ENCODE measurements at places on chromosomes 1 and 21.

DNA sequence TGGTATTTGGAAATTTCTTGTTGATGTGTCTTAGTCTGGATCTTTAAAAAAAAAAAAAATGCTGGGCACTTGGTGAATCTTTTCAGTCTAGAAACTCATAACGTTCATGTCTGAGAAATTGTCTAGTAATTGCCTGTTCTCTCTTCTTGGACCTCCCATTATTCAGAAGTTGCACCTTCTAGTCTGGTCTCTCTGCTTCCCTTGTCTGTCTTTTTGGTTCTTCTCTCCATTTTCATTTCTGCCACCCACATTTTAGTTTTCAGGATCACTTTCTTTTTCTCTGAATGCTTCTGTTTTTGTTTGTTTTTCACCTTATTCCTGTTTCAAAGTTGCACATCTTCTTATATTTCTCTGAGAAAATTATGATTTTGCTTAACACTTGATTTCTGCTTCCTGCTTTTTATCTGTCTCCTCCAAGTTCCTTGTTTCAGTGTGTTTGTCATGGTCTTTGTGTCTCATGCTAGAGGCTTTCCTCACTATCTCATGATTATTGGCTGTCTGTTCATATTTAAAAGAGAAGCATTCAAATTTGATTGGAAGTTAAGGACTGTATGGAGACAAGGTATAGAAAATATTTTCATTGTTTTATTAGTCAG, 21.3 kb downstream of the BACE2 start:
- no peak for DNase-seq

DNA sequence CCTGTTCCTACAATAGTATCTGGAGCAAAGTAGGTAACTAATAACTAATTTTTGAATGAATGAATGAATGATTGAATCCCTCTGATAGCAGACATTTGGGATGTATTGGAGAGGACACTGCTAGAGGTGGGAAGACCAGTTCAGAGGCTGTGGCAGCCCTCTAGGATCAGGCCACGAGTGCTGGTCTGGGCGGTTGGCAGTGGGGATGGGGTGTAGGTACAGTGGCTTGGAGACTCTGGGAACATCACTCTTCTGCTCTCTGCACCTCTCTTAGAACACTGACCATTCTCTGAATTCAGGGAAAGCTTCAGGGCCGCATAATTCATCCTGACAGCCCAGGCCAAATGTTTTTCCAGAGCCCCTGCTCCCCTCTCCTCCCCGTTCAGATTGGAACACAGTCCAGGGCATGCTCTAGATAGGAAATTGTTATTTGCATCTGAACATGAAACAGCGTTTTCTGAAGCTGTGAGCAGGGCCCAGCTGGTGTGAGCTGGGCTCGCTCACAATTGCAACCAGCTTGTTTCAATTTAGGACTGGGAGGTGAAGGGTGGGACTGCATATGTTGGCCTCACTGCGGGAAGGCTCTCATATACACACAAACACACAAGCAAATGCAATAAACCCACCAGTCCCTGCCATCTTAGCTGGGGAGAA, 253.1 kb upstream of the USP24 start:
- DNase-seq = no peak

GRCh38 chr1:76298399-76298798, 223.9 kb downstream of the ST6GALNAC3 start:
- no peak for DNase-seq

DNA sequence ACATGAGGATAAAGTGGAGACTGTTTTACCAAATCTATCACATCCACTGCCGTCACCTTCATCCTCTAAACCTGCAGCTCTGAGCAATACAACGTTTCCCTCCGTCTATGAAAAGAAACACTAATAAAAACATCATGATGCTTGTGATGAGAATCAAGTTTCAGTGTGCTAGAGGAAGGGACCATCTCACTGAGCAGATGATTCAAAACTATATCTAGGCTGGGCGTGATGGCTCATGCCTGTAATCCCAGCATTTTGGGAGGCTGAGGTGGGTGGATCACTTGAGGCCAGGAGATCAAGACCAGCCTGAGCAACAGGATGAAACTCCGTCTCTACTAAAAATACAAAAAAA, 14.7 kb upstream of the MYOM3 start:
- no peak for DNase-seq

GRCh38 chr1:235090406-235091069, 38.1 kb downstream of the TOMM20 start:
- peak; percentile 15 for DNase-seq

GRCh38 chr1:152960452-152961044, 9.9 kb upstream of the SPRR4 start:
- no peak for DNase-seq

DNA sequence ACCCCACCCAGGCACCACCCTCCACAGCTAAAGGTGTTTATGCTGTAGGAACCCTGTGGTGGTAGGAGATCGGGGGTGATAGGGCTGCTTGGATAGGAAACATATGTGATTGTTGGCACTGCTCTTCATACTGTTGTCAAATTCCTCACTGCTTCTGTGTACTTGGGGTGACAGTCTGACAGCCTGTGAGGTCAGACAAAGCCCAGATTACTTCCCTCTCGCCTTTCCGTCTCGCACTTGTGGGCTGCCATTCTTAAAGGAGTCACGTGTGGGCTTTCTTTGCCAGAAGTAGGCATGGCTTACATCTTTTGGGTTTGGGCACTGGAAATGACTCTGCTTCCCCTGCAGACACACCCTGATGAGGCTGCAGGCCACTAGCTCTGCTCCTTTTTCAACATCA, 363.8 kb downstream of the DISC1 start:
- DNase-seq = no peak

DNA sequence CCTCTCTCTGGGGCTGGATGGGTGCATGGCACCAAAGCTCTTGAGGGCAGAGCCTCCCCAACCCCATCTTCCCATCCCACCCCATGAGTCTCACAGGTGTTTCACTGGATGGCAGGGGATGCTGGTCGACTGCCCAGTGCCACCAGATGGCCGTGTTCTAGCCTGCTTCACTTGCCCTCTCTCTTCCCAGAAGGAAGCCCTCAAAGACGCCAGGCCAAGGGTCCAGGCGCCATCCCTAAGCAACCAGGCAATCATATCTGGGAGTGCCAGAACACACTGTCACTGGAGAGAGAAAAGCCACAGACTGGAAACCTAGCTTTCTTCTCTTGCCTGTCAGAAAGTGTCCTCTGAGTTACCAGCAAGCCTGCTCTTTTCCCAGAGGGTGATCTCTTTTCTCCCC, 26.7 kb downstream of the PIGM start:
- no peak for DNase-seq

GRCh38 chr1:184287001-184287400, 99.8 kb upstream of the C1orf21 start:
- peak; percentile 24 for DNase-seq

DNA sequence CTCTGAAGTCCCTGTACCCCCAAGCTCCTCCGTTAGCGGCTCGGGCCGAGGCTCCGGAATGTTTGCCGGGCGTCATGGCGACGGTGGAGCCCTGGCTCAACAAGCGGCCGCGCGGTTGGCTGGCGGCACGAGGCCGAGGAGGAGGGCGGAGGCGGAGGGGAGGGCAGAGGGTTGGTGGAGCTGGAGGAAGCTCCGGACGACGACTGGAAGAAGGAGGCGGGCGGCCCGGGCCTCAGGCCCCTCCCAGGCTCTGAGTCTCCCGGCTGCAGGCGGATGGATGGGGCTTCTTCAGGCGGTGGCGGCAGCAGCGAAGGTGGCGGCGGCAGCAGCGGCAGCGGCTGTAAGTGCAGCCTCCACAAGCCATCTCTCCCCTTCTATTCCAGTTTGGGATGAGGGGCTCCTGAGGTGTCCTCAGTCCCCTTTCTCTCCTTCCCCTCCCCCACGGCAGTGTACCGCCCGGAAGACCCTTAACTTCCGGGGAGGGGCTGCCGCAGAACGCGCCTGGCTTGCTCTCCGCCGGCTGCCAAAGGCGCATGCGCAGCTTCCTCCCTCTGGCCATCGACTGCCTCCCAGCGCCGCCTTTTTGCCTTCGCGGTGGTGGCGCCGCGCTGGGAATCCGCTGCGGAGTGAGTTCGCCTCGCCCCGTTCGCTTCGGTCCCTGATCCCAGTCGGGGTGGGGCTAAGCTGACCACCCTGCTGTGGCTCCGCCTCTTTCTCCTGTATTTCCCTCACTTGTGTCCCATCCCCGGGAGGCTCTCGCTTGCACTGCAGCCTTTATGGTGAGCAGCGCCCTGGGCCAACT, at the start of the genes DNAI4 and MIER1:
Gene DNAI4 (minus strand): TSS at position 101 of the 802 bp plus-strand sequence. CDS start 25 bp downstream, at position 76.
Gene MIER1 (plus strand): TSS at position 235 of the 802 bp plus-strand sequence. CDS start 39 bp downstream, at position 274.
- peak; percentile 98 for DNase-seq

- no peak for DNase-seq
Measured at GRCh38 chr1:38941093-38941492, 537 bp downstream of the RHBDL2 start.

- DNase-seq = peak; percentile 61
Measured at GRCh38 chr1:233025157-233025556, 74.7 kb downstream of the NTPCR start.

DNA sequence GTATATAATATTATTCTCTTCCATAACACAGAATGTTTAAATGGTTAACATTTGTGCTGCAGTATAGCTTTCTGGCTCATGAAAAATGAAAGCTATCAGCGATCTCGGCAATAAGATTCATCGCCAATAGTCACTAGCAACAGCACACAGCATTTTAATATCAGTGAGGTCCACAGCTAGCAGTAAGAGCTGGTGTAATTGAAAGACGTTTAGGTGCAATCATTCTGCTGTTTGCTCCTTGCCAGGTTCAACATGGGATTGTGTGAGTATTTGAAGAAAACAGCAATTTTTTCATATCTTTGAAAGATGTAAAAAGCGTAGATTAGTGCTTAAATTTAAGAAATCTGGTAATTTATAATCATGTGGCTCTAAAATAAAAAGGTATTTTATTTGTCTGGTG, 20.1 kb downstream of the PRKACB start:
- DNase-seq = no peak

DNA sequence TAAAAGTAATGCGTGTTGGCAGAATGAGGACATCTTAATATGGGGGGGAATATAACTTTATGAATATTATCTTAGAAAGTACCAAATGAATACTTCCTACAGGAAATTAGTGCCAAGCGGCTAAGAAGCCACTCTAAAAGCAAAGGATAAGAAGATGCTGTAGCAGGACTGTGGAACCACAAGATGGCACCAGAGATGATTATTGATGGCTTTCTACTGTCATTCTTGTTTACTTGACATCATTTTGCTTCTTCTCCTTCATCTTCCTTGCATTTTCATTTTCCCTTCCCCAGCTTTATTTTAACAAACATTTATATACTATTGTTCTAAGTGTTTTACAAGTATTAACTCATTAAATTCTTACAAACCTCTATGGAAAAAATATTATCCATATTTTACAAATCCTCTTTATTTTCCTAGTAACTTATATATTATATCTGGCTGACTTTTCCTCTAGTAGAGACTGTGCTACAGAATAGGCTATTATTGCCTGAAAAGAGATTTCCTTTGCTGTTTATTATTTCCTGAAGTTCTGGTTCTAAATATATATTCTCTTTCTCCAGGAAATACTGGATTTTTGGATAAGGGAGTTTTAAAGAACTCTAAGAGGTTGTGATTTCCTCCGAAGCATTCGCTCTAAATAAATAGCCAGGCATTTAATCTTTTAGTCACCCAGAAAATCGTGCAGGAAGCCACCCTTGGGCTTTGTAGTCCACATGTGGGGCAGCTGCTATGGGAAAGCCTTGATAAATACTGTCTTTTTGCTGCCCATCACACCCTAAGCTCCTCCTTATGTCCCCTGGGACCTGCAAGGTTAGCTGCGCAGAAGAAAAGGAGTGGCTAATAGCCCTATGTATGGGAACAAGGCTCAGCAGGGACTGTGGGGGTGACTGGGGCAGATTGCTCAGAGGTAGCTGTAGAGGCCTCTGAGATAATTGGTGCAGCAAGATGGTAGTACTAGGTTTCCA, 69.8 kb downstream of the TPR start:
- peak; percentile 56 for DNase-seq

DNA sequence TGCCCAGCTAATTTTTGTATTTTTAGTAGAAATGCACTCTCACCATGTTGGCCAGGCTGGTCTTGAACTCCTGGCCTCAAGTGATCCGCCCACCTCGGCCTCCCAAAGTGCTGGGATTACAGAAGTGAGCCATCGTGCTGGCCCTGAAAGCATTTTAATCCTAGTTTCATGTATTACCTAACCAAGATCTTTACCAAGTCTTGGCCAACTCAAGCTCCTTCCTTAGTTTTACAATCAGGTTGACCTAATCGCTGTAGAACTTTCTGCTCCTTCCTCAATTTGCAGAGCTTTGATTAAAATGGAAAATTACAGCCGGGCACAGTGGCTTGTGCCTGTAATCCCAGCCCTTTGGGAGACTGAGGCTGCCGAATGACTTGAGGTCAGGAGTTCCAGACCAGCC, 3.2 kb upstream of the TMEM63A start:
- no peak for DNase-seq

GRCh38 chr1:198493329-198493728, 47.2 kb downstream of the ATP6V1G3 start:
- DNase-seq = no peak

- DNase-seq = peak; percentile 47
Measured at GRCh38 chr1:241637046-241637590, 3.1 kb downstream of the CHML start.

DNA sequence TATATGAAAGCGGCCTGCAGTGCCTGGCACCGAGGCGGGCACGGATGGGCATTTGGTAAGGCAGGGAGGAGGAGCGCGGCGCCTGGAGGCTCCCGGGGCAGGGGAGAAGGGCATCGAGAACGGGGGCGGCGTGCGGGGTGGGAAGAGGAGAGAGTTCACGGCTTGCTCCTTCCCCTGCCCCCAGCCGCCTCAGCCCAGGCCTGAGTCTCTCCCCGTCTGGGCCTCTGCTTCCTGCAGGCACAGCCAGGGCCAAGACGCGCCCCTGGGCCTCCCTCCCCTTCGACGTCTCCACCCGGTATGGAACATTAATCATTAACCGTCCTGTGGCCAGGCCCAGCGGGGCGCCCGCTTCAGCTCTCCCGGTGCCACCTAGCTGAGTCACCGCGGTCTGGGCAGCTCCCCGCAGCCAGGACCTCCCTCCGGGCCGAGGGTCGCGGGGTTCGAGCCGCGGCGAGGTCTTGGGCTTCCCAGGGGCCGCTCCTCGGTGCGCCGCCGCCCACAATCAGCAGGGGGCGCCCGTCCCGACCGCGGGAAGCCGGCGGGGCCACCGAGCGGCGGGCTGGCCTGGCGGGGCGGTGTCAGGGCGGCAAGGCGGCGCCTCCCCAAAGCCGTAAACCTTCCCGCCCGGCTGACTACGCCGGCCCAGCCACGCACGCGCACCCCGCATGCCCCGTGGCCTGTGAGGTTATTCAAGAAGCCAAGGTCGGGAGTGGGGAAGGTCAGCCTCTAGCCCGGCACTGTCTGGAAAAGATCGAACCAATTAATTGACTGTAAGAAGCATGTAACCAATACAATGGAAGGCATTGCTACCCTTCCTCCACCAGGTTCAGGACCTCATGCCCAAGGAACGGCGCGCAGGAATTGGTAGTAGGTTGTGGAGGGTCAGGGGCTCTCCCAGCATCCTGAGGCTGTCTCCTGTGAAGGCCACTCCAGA, 23.4 kb upstream of the RD3 start:
- DNase-seq = peak; percentile 65

DNA sequence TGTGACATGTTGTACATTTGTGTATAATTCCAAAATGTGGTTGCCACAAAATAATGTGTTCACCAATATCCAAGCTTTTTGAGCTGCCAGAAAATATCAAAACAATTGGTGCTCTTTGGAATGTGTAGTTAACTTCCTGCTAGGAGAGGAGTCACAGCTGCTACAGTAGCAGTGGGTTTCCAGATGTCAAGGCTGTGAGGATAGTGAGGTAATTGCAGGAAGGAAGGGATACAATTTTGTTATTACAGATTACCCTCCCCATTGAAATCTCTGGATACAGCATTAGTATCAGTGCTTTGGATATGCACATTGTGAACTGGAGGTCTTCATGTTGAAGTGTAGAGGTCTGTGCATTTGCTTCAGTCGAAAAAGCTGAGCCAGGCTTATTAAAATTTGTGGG, 253.2 kb downstream of the PTPRC start:
- DNase-seq = peak; percentile 81

Measured in iris pigment epithelial cell (primary cell).